ENCODE measurements at places on chromosomes 1 and 21.

DNA sequence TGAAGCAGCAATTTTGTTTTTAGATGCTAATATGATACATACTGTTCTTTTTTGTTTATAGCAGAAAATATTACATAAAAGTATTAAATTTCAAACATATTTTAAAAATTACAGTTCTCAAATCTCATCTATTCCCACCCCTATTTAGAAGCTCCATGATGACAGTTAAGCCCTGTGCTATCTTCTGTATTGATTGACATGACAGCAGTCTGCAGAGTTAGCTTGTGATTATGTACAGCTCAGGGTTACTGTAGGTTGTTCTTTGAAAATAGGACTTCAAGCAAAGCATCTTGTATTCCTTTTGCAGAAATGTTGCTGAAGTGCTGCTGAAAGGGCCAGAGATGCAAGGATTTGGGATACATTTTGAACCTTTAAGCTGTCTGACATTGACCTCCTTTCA, 8.2 kb downstream of the GPSM2 start:
- no peak for DNase-seq

DNA sequence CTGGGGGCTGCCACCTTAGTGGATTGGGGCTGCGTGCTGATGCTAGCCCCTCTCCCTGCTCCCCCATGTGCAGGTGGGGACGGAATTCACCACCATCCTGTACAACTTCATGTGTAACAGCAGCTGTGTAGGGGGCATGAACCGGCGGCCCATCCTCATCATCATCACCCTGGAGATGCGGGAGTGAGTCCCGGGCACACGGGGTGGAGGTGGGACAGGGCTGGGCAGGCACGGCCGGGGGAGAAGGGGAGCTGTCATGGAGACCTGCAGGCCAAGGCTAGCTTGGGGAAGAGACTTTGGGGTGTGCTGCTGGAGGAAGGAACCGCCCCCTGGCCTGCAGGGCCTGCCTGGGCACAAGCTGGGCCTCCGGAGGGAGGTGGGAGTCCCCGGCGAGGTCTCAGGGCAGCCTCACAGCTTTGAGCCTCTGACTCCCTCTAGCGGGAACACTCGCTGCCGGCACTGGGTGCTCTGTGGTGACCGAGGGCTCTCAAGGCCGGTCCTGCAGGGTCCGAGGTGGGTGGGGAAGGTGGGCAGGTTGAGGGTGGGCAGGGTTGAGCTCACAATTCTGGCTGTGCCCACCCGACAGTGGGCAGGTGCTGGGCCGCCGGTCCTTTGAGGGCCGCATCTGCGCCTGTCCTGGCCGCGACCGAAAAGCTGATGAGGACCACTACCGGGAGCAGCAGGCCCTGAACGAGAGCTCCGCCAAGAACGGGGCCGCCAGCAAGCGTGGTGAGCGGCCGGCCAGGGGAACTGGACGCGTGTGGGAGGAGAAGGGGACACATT, 25.0 kb upstream of the CCDC27 start:
- peak; percentile 56 for DNase-seq

GRCh38 chr1:24586970-24587820, 31.3 kb downstream of the NCMAP start:
- peak; percentile 81 for DNase-seq

- peak; percentile 69 for DNase-seq
Measured at GRCh38 chr1:111621050-111621449, 1.5 kb downstream of the RAP1A start.

DNA sequence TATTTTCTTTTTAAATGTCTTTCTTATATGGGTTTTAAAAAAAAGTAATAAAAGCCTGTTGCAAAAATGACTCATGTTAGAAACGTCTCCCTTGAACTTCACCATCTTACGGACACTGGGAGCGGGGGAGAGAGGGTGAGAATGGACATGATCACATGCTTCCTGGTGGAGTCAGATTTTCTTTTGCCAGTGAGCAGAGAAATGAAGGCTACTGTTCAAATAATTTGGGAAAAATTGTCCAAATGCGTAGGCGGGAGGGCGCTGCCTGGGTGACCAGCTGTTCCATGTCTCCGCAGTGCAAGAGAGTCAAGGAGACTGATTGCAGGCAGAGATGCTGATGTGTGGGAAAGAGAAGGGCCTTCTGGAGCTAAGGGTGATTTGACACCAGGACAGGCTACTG, 23.1 kb downstream of the EIF2D start:
- DNase-seq: no peak

GRCh38 chr1:100581096-100581705, 43.3 kb downstream of the GPR88 start:
- peak; percentile 33 for DNase-seq

GRCh38 chr1:21497466-21498061, 11.7 kb upstream of the ALPL start:
- no peak for DNase-seq

DNA sequence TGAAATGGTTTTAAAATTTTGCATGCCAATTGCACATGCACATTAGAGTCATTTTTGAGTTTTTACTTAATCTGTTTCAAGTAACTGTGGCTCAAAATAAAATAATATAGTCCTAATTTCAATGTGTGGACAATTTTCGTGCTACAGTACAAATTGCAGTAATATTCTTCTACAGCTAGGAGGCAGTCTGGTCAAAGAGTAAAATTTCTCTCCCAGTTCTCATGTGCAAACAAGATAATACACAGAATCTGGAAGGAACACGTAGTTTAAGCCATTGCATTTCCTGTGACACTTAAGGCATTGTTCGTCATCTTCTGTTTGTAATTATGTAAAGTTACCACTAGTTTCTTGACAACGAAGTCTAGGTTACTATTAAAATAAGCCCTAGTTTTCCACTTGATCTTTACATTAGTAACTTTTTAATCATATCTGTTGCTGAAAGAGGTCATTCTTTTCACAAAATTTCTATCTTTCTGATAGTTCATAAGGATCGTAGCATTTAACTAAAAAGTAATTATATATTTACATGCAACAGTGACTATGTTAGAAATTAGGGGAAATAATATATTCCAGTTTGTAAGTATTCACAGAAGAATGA, 28.9 kb downstream of the ODR4 start:
- DNase-seq: peak; percentile 77

DNA sequence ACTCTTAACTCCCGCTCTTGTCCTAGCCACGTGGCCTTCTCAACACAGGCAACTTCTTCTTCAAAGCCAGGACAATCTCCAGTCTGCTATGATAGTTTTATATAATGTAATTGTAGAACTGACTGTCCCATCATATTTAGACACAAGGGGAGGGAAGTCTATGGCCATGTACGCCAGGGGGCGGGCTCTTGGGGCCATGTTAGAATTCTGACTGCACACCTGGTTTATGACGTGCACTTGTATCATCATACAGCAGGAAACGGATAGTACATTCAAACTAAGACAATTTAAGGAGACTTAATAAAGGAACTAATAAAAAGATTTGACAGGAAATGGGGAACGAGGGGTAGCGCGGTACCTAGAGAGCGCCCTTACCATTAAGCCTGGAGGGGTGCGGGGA, 21.5 kb downstream of the DMRTB1 start:
- no peak for DNase-seq

- no peak for DNase-seq
Measured at GRCh38 chr1:6923955-6924881, 139.0 kb downstream of the CAMTA1 start.

DNA sequence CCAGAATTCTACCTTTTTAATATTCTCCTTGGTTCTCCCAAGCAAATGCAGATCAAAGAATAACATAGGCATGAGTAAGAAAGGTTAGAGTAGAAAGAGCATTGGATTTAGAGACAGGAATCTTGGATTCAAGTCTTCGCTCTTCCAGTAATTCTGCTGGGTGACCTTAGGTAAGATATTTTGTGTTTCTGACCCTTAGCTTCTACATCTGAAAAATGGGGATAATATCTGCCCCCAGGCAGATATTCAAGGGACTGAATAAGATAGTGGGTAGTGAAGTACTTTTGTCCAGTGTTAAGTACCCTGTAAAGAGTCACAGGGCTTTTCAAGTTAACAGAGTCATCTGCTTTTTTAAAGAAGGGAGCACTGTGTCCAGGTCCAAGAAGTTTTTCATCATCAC, 70.8 kb downstream of the KDM1A start:
- DNase-seq: no peak

DNA sequence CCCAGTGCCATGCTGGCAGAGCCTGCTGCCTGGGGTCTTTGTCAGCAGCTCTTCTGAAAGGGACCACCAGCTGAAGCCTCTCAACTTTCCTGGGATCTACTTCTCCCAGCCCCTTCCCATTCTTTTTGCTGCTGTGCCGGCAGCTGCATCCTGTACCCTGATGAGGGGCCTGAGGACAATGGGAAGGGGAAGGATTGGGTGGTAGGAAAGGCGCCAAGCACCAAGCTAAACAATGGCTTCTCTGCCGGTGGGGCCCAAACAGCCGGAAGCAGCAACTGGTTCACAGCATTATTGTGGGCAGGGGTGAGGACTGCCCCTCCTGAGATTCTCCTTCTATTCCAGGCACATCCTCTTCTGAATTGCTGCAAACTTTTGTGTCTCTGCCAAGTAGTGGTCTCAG, 5.0 kb upstream of the EFCAB14 start:
- DNase-seq: no peak

DNA sequence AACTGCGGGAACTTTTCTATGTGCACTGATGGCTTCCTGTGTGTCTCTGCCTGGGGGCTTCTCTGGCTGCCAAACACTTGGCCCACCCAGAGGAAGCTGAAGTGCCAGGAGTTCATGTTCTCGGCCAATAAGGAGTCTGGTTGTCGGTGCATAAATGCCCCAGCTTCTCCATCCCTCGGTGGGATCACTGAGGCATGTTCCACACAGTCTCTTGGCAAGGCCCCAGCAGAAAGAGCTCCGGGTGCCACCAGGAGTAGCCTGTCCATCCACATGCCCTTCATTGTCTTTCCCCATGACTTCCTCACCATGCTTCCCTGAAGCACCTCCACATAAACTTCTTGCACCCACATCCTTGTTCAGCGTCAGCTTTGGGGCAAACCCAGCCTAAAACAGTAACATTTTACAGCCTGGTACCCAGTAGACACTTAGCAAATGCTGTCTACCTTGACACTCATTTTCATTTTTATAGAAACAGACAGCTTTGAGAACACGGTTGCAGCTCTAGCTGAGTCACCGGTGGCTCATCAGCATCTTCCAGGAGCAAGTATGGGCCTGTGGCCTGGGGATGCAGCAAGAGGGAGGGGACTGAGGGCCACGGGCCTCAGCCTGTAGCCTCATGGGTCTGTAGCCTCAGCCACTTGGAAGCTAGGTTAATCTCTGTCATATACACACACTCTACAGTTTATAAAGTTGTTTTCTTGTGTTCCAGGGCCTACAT, 14.8 kb upstream of the CDCP2 start:
- no peak for DNase-seq

GRCh38 chr1:93033785-93034184, 45.3 kb upstream of the MTF2 start:
- DNase-seq: peak; percentile 84

DNA sequence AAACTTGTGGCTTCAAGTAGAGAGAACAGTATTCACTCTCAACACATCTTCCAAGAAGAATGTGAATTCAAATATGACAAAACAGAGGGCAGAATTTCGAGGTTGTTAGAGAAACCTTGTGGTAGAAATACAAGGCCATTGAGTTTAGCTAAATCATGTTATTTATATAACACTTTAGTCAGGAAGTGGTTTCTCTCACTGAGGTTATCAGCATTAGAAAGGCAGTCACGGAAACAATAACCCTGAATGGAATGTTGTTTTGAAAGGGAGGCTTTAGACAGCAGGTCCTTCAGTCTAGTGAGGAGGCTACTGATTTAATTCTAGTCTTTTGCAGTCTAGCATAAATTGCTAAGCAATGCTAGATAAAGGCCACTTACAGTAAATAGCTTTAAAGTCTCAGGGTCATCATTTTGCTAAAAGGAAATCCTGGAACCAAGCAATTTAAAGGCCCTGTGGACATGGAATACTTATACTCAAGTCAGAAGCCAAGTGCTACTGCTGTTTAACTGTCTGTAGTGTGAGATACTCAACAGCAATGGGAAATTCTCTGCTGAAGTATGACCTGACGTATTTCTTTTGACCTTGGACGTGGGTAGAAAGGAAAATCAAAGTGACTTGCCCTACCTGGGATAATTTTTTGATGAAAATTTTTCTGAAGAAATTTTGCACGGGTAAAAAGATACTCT, 89.0 kb upstream of the CHODL start:
- DNase-seq: no peak

- no peak for DNase-seq
Measured at GRCh38 chr1:207620543-207620893, 24.4 kb upstream of the CR1L start.

DNA sequence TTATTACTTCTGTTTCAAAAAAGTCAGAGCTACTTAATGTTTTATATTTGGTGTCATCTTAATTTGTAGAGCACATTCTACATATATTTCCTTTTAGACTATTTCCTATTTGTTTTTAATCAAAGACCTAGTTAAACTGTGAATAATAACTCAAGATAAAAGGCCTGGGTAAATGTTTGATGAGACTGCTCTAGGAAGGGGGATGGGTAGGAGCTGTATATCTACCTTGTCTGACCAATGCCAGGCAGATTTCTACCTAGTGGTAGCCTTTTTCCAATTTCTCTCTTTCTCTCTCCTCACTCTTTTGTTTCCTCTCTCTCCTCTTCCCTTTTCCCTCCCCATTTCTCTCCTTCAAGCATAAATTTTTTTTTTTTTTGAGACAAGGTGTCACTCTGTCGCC, 31.9 kb upstream of the IVNS1ABP start:
- DNase-seq: no peak

- DNase-seq: no peak
Measured at GRCh38 chr1:171786534-171786933, 5.1 kb downstream of the METTL13 start.

DNA sequence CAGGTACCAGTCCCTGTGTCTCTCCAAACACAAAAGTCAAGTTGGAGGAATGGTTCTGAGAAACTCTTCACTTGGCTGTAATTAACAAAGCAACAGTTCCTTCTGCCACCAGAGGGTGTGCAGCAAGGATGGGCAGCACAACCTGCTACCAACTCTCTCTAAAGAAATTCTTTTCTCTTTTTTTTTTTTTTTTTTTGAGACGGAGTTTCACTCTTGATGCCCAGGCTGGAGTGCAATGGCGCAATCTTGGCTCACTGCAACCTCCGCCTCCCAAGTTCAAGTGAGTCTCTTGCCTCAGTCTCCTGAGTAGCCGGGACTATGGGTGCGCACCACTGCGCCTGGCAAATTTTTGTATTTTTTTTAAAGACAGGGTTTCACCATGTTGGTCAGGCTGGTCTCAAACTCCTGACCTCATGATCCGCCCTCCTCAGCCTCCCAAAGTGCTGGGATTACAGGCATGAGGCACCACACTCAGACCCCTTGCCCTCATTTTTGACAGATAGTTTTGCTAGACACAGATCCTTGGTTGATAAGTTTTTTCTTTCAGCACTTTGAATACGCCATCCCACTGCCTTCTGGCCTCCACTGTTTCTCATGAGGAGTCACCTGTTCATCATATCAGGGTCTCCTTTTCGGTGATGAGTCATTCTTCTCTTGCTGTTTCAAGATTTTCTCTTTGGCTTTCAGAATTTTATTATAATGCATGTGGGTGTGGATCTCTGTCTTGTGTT, 12.1 kb upstream of the DEGS1 start:
- DNase-seq: peak; percentile 78

DNA sequence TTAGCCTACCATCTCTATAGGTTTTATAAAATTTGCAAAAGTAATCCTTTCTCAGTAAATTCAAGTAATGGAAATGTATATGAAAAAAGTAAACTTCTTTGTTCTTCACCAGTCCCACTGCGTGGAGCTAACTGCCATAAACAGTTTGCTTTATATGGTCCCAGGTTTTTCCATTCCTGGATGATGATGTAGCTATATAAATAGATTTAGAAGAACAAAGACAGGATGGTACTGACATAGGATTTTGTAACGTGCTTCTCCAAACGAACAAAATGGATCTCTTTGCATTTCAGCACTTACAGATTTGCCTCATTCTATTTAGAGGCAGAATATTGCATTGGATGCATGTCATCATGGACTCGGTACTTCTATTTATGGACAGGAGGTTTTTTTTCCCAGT, 57.3 kb downstream of the SMYD2 start:
- no peak for DNase-seq

All from suppressor macrophage treated with lipopolysaccharide for 1 hour (primary cell).